ENCODE measurements at places on chromosomes 6 and 20.

DNA sequence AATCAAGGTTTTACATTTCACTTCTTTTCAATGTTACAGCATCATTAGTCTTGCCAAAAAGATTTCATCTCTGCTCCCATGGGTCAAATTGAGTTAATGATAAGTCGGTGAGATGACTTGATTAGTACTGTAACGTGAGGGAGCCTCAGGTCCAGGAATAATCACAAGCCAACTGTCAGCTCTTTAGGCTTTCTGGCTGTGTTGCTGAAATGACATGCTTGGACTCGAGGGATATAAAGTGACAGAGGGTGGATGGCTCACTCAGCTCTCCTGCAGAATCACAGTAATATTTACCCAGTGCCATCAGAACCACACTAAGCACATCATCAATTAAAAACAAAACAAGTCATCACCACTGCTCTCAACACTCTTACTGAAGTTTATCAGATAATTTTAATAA lies 196.2 kb upstream of the THEMIS start:
- DNase-seq = no peak

DNA sequence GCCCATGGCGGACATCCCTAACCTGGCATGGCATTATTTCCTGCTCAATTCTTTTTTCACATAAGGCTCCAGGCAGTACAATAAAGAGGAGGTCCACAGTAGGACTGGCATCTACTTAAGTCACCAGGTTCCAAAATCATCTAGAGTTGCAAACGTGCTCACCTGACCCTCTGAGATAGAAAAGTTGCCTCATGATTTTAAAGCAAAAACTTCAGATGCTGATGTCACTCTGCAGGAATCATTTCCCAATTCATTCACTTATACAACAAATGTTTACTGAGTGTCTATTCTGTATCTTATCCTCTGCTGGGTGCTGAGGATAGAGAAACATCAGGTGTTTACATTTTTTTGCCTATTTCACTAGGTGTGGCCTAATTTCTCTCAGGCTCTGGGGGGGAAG lies 2.2 kb downstream of the ADGRF4 start:
- DNase-seq = no peak

- DNase-seq = no peak
These were observed 50.4 kb upstream of the TLDC2 start for GRCh38 chr20:36825385-36826104.

DNA sequence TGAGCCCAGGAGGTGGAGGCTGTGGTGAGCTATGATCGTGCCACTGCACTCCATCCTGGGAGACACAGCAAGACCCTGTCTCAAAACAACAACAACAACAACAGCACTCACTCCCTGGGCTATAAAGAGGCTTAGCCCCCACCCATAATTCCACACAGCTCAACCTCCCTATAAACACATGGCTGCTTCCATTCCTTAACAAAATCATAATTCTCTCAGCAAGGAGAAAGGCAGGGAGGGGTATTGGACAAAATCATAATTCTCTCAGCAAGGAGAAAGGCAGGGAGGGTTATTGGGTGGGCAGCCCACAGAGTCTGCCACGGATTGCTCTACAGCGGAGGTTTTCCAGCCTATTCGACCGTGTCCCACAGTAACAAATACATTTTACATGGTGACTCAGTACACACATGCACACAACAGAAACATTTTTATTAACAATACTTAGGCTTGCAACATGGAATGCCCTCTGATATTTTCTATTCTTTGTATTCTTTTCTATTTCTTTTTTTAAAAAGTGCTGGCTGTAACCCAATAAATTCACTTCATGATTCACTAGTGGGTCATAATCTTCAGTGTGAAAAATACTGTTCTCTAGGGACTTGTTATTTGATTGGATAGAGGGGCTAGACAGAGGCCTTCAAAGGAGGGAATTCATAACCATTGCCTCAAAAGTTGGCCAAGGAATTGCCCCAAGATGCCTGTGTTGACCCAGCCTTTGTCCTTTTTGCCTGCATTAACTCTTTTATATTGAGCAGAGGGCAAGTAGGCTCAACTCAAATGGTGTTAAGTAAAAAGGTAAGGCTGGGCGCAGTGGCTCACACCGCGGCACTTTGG lies 50.6 kb upstream of the ZMYND8 start:
- DNase-seq = no peak

DNA sequence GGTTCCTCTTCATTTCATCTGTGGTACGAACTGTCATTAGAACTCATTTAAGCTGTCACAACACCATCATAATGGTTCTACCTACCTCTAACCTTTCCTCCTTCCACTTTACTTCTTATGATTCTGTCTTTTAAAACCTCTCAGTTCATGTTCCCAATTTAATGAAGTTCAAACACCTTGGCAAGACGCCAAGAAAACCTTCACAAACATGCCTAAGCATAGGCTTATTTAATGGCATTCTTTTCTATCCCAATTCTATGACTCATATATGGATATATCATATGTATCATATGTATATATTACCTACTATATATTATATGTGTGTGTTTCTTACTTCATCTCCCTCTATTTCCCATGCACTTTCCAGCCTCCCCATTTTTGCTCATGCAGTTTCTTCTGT lies 283.4 kb upstream of the TBX18 start:
- no peak for DNase-seq

DNA sequence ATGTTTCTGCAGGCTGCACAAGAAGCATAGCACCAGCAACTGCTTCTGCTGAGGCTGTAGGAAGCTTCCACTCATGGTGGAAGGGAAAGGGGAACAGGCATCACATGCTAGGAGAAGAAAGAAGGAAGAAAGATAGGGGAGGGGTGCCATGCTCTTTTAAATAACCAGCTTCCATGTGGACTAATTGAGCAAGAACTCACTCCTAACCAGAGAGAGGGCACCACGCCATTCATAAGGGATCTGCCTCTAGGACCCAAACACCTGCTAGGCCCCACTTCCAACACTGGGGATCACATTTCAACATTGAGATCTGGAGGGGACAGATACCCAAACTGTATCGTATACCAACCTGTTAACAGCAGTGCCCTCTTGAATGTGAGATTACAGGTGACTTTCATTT lies 46.9 kb upstream of the ARMC2 start:
- no peak for DNase-seq

DNA sequence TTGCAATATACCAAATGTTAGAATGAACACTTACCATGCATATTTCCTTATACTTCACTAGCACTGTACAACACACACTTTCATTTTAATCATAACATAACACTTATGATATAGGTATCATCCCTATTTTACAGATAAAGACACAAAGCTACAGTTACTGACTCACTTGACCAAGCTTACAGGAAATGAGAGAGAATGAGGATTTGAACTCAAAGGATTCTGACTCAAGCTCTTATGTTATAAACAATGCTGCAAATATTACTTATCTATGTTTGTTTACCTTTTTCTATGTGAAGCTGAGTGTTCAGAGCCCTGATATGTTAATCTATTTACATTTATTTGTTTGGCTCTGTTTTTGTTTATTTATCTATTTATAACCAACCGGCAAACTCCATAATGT lies 245.4 kb downstream of the PTPRK start:
- no peak for DNase-seq

DNA sequence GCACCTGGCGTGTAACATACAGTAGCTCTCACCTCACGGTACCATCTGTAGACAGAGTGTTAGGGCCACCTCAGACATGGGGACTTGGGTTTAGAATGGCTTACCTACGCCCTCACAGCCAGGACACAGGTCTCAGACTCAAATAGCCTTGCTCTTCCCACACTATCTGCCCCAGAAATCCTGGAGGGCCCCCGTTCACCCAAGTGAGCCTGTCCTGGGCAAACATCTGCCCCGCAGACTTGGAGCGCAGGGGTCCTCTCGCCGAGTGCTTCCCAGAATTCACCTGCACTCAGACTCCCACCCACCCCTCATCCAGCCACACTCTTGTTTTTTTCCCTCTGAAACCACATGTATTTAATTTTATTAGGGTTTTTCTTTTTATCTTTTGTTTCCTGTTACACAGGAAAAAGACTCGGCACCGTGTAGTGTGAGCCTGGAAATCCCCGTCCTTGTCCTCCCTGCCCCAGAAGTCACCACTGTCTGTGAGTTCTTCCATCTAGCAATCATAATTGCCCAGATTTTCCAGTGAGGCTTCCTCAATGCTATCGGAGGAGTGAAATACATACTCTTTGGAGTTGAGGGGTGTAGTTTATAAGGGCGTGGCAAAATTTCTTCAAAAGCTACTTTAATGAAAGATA lies 17.1 kb upstream of the MAP1LC3A start:
- no peak for DNase-seq

GRCh38 chr20:59765599-59766177 lies 161.3 kb downstream of the PHACTR3 start:
- DNase-seq = no peak

DNA sequence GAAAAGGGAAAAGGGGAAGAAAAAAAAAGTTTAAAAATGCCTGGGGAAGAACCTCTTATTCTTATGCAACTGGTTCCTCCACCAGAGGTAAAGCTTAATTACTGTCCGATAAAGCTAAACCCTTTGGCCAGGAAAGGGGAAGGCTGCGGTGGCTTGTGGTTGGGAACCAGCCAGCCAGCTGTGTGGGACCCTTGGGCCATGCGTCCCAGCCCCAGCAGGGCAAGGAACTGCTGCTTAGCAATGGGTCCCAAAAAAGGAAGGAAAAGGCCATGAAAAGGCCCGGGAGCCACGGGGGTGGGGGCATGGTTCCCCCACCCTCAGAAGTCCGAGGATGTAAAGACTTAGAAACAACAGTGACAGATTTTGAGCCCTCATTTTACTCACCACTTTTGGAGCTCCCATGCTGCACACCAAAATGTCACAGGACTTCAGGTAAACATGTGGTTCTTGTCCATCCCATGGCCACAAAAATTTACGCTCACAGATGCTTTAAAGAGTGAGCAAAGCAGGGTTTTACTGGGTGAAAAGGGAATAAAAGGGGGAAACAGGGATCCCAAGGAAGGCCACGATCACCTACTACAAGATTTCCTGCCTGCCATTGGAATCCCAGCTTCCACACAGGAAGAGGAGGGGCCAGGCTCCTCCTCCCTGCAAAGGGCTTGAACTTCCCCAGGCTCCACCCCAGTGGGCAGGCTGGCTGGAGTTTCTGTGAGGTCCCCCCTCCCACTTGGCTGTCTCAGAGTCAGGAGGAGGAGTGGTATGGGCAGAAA lies 1234.7 kb upstream of the GJE1 start:
- DNase-seq = no peak

GRCh38 chr6:20403070-20403765 lies 1.5 kb downstream of the E2F3 start:
- peak; percentile 88 for DNase-seq

DNA sequence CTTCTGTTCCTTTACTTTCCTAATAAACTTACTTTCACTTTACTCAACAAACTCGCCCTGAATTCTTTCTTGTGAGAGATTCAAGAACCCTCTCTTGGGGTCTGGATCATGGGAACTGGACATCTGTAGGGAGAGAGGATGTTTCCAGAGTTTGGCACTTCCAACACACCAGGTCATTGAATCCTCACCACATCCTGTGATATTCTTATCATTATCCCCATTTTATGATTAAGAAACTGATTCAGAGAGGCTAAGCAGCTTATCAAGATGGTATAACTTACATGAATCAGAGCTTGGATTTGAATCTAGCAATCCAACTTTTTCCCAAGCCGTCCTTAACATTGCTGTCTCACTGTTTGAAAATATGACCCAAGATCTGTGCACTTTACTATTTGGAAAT lies 15.5 kb downstream of the PPIL6 start:
- no peak for DNase-seq

DNA sequence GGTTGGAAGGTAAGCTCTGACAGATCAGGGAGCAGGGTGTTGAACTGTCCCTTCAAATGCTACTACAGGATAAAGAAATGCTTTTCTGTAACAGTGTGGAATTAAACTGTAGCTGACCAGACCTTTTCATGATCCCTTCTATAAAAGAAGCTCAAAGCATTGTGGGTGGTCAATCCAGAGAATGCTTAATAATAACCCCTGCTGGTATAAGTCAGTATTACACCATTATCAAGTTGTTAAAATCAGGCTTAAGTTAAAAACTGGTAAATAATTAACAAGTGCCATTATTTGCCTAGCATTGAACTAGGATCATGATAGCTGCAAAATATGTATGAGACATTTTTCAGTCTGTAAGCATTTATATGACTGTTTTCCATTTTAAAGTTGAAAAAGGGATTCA lies 468.9 kb downstream of the PKHD1 start:
- DNase-seq = no peak

- DNase-seq = no peak
These were observed 31.7 kb upstream of the CST1 start for GRCh38 chr20:23782366-23782983.

GRCh38 chr20:20668639-20669038 lies 43.8 kb downstream of the RALGAPA2 start:
- no peak for DNase-seq

DNA sequence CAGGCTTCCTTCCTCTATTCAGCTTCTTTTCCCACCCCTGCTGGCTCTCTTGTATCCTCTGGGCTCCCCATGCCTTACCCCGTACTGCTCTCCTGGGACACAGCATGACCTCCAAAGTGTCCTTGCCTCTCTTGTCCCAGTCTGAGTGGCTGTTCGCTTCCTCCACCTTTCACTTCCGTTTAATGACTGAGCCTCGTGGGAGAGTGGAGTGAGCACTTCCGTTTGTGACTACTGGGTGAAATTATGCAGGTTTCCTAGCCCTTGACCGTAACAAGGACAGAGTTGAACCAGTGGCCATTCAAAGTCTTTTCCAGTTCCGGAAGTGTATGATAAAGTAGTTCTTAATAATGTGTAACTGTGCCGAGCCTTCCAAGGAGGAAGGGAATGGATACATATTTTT lies 109.2 kb downstream of the ARID1B start:
- DNase-seq = no peak

- DNase-seq = no peak
These were observed 211.0 kb upstream of the SSTR4 start for GRCh38 chr20:22824077-22824476.

GRCh38 chr6:11604836-11605506 lies 67.4 kb downstream of the TMEM170B start:
- no peak for DNase-seq

- no peak for DNase-seq
These were observed 52.3 kb downstream of the ABHD12 start for GRCh38 chr20:25338112-25339023.

DNA sequence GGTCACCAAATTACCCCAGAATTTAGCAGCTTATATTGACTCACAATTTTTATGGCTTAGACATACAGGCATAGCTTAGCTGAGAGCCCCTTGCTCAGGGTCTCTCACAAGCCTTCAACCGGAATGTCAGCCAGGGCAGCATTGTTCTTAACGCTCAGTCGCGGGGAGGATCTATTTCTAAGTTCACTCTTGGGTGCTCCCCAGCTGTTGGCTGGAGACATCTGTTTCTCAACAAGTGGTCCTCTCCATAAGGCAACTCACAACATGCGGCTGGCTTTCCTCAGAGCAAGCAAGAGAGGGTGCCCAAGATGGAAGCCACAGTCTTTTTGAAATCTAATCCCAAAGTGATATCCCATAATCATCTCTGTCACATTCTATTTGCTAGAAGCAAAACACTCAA lies 46.6 kb downstream of the SLX4IP start:
- DNase-seq = no peak

DNA sequence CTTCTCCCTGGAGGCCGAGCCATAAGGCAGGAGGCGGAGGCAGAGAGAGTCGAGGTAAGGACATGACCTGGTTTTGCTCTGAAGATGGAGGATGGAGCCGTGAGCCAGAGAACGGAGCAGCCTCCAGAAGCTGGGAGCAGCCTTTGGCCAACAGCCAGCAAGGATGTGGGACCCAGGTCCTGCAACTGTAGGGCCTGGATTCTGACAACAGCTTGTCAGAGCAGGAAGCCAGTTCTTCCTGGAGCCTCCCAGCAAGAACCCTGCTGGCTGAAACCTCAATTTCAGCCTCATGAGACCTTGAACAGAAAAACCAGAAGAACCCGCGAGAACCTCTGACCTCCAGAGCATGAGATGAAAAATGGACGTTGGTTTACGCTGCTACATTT lies 13.4 kb upstream of the MRGBP start:
- DNase-seq = no peak

GRCh38 chr6:83633609-83634008 lies 75.3 kb downstream of the SNAP91 start:
- no peak for DNase-seq
